Parietal lobe (tissue), 2 donors: ENCODE measurements at places on chromosomes 3 and 15. TPM values are rescaled to one million over a fixed set of nuclear protein-coding genes. Genes with fewer than 3 reads are reported as not detected.

FMN1 gene
- 4.7 TPM for total RNA-seq

GREM1 gene
- total RNA-seq = 2.8 TPM

GATM gene
- total RNA-seq = 128 TPM

MESP2 gene
- total RNA-seq = not detected

ACP3 gene
- total RNA-seq = 0.63 TPM

C3orf20 gene
- 0.31 TPM for total RNA-seq

PLCH1 gene
- total RNA-seq = 13.1 TPM

SPINT1 gene
- total RNA-seq = 2.5 TPM

SKOR1 gene
- total RNA-seq = 0.63 TPM

TMEM40 gene
- total RNA-seq = not detected

CKMT1B gene
- 11.9 TPM for total RNA-seq

CILP gene
- total RNA-seq = 0.63 TPM
